T-helper 1 cell (primary cell): ENCODE measurements at places on chromosomes 3 and 15.

DNA sequence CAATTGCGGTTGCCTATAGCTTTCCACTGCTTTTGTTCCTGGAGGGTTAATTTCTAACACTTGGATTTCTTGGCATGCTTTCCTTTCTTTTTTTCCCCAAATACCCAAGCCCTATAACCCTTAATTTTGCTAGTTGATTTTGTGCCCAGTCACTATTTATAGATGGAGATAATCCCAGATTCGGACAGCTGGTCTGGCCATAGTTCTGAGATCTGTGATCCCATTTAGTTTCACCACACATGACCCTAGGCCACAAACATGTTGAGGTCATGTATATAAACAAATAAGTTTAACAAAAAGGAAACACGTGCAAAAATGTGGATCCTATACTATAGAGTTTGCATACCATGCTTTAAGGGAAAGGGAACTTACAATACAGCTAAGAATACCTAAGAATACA is 111.4 kb downstream of the ZMAT3 start:
- no peak for DNase-seq

- no peak for DNase-seq
Observed at GRCh38 chr15:63172851-63173451, 15.7 kb upstream of the RPS27L start.

- DNase-seq, result no peak
Observed at GRCh38 chr15:41466711-41467110, 27.0 kb upstream of the ITPKA start.

DNA sequence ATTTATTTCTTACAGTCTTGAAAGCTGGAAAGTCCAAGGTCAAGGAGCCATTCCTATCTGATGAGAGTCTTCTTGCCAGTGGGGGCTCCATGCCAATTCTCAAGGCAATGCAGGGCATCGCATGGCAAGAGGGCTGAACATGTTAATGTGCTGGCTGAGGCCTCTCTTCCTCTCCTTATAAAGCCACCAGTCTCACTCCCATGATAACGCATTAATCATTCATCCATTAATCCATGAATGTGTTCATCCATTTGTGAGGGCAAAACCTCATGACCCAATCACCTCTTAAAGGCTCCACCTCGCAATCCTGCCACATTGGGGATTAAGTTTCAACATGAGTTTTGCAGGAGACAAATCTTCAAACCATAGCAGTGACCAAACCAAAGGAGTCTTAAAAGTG is 118.3 kb downstream of the PROS1 start:
- no peak for DNase-seq

GRCh38 chr3:60983906-60984305 is 267.3 kb downstream of the FHIT start:
- no peak for DNase-seq

DNA sequence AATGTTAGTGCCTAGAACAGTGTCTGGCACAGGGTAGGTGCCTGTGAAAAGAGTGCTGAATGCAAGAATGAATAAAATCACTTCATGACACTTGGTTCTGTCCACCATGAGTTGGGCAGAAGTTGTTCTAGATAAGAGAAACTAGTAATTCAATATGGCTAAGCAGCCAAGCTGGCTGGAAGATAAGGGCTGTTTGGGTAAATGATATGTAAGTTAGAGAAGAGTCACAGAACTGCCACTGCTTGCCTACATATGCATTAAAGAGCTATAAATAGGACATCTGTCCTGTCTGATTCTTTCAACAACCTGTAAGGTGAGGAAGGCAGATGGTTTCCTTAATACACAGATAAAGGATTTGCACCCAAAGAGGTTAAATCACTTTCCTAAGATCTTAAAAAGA is 13.1 kb downstream of the MTMR10 start:
- no peak for DNase-seq

DNA sequence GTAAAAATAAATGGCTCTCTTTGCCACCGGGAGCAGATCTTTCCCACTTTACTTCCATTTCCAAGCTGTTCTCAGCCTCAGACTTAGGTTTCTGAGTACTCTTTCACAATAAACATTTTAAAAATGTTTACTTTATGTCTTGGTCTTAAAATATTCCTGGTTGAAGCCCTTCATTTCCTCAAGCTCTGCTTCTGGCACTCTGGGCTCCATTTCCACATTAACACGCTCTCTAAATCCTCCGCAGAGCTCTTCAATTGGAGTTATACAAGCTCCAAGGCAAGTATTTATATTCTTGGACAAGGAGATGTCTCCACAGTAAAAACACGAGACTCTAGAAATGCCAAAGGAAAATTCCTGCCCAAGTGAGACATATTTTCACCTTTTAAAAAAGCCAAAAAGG is 169.3 kb downstream of the GREM1 start:
- no peak for DNase-seq

DNA sequence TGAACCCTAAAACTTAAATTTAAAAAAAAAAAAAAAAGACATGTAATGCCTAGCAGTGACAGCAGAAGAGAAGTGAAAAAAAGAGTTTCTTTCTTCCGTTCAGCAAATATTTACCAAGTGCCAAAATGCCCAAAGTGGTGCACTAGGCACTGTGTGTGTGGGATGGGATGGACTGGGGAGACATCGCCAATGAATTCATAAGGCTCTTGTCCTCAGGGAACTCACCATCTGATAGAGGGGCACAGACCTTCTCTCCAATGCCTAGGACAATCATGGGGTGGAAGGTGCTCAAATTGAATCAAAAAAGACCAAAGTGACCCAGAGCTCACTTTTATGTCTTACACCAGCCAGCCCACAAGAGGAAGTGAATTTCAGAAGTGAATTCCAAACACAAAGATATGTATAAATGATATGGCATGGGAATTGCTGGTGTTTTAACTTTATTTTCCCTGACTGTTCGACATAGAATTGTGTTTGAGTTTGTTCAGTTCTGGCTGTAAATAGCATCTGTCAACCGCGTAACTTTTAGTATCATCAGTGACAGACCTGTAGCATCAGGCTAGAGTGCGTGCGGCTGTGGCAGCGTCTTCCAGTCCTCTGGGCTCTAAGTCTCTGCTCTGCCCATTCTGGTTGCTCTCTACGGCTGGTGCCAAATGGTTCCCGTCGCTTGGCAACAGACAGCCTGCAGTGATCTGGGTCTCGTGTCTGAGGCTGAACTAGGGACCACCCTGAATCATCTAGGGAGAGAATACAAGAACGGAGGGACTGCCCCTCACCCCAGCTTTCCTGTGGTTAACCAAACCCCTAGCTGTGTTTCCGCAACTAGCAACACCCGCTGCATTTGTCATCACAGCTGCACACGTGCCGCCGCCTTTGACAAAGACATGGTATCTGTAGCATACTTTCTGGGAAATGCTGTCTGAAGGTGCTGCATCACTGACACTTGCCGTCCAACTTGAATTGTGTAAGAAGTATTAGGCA is 154.0 kb upstream of the THBS1 start:
- peak; percentile 13 for DNase-seq

DNA sequence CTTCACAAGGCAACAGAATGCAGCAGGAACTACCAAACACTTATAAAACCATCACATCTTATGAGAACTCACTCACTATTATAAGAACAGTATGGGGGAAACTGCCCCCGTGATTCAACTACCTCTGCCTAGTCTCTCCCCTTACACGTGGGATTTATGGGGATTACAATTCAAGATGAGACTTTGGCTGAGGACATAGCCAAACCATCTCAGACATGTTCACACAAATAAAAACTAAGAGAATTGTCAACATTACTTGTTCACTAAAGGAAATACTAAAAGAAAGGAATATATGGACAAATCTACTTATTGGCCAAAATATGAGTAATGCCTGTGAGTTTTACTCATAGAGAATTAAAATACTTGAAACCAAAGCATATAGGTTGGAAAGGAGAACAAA is 505.1 kb downstream of the IGSF11 start:
- no peak for DNase-seq

DNA sequence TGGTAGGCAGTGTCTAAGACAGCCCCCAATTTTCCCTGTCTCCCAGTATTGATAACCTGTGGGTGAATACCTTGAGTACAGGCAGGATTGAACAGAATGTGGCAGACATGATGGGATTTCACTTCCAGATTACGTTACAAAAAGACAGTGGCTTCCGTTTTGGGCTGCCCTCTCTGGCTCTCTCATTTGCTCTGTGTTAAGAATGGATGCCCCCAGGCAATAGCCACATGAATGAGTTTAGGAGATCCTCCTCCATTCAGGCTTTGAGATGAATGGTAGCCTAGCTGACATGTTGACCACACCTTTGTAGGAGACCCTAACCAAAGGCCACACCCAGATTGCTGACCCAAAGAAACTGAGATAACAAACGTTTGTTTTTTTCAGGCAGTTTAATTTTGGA is 34.3 kb downstream of the UBXN7 start:
- no peak for DNase-seq

DNA sequence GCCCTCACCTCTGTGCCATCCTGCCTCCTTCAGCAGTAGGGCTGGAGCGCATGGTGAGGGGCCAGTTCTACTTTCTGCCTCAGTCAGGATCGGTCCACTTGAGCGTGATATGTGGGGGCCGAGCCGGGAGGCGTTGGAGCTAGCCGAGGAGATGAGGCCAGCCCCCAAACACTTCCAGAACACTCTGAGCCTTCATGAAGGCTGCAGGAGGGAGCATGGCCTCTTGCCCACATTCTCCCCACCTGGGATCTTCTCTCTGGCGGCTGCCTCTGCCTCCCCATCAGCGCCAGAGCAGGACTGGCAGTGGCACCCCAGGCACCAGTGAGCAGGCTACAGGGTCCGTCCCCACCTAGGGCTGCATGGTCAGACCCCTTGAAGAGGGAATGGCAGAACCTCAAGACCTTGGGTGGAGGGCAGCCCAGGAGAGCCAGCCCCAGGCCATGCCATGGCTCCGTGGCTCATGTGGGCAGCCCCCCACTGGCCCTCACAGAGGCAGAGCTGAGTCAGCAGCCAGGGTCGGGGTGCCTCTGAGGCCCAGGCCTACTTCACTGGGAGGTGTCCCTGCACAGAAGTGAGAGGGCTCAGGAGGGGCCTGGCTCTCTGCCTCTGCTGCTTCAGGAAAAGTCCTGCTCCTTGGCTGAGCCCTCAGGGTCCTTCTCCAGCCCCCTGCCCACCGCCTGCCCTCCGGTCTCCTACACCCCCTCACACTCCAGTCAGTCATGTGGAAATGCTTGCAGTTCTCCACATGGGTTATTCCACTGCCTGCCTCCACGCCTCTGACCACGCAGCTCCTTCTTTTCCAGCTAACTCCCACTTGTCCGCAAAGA is 28.1 kb upstream of the CYP11A1 start:
- no peak for DNase-seq

DNA sequence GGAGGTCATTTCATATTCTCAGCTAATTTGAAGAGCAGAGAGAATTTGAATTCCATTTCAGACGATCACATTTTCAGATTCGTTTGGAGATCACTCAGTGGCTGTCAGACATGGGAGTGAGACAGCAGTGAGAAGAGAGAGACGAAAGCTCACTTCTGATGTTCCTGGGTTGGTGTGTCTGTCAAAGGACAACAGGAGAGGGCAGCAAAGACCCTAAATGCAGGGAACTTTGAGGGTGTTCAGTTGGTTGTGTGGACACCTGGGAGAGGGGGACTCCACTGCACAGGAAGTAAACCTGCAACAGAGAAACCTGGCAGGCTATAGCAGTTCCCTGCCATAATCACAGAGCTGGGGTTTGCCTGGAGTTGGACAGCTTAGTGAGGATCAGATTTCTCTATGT is 675.1 kb downstream of the SQOR start:
- no peak for DNase-seq
